ENCODE measurements at places on chromosomes 5 and 9.
A peak's percentile ranks its signal among the peaks of the same experiment; 100 is the strongest.

DNA sequence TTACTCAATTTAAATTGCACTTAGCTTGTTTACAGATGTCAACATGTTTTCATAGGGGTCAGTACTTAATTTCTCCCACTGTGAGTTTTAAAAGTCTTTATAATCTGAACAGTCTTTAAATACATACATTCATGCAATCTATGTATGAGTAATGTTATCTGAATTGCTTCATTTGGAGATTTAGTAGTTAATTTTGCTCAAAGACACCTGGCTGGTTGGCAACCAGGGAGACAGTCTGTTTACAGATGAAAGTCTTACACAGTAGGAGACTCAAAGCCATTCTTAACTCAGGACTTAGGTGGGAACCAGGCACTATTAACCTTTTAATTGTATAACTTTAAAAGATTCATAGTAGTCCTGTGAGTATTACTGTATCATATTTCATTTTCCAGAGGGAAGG is 29.3 kb downstream of the DAB2 start:
- DNase-seq = no peak

DNA sequence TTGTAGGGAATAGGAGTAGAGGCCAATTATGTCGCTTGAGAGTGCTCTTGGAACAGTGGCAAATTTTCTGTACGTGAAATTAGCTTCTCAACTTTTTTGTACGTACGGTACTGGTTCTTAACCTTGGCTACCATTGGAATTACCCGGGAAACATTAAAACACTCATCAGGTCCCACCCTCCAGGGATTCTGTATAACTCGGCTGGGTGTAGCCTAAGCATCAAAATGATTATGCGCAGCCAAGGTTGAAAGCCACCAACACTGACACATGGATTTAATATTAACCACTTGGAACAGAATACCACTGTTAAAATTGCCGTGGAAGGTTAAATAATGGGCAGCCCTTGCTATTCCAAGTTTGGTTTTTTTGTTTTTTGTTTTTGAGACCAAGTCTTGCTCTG is 17.4 kb downstream of the DNAJA1 start:
- no peak for DNase-seq

- DNase-seq = no peak
Observed at GRCh38 chr5:125189531-125189941, 443.1 kb upstream of the ZNF608 start.

DNA sequence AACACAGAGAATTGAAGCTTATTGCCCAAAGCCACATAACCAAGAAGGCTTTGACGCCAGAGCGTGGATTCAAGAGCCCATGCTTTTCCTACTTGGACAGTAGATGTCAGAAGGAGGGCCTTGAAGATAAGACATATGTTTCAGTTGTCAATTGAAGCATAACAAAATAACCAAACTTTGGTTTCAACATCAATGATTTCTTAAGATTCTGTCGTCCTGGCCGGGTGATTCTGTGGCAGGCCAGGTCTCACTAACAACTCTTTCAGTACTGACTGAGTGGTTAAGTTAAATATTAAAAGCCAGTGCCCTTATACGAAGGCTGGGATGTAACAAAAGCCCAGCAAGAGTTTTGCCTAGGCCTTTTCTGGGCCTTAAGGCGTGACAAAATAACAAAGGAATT is 94.0 kb downstream of the RCL1 start:
- DNase-seq = no peak

GRCh38 chr9:29209748-29210291 is 1636.5 kb upstream of the C9orf72 start:
- DNase-seq = no peak

- DNase-seq = no peak
Observed at GRCh38 chr9:107286057-107286456, 3.0 kb downstream of the RAD23B start.

DNA sequence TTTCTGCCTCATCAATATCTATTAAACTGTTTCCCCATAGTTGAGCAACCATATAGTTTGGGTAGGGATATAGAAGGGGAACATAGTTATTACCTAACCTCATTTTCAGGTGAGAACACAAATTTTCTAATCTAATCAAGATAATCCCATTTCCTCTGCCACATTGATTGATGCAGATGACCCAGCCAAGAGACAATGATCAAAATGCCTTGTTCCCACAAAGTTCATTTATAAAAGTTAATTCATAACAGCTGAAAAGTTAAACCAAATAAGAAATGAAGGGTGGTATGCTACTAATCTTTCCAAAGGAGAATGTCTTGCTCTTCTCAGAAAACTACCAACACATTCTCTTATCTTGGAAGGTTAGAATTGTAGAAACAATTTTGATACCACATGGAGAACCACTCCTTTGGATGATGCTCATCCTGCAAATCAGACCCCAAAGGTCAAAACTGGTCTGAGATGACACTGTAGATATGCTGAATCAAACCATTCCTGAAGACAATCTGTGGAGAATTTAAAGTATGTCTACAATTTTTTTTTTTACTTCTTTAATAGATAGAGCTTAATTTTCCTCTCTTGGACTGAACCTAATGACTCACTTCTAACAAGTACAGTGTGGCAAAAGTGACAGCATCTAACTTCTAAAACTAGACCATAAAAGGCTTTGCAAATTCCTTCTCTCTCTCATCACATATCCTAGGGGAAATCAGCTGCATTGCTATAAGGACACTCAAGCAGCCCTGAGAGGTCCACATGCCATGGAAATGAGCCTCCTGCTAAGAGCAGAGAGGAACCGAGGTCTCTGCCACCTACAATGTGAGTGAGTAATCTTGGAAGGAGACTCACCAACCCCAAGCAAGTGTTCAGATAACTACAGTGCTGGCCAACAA is 586.7 kb upstream of the TUSC1 start:
- peak; percentile 18 for DNase-seq

DNA sequence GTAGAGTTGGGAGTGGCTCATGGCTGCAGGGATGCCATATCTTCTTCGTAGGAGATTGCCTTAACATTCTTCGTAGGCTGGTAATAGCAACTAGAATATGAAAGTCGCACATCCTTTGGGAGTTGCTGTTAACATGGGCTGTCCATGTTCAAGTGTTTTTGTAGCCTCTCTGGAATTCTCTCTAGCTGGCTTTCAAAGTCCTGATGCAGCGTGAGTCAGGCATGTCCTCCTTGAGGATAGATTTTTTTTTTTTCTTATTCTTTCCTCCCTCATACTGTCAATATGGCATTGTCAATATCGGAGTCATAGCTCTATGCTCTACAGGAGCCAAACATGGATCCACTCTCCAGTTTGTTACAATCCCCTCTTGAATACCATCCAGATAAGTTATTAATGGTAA is 494.8 kb upstream of the WWC1 start:
- no peak for DNase-seq

- DNase-seq = no peak
Observed at GRCh38 chr5:132053483-132053882, 7.0 kb upstream of the IL3 start.

GRCh38 chr5:170861667-170861916 is 226 bp upstream of the RANBP17 start:
- peak; percentile 2 for DNase-seq

DNA sequence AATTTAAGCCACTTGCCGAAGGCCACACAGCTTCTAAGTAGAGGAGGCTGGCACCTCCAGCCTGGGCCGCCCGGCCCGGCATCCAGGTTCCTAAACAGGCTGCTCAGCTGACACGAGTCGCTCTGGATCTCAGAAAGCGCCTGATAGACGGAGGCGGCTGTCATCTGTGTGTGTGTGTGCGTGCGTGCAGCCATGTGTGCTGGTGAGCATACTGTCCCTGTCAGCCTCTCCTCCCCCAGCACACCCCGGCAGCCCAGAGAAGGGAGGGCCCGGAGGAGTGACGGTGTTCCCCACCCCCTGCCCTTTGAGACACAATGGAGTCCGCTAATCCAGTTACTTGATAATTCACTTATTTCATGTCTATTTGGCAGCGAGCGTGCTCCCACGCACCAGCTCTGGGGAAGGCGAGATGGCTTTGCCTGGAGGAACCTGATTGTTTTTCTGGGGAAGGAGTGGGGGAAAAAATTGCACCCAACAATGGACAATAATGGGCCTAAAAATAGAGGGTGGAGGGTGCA is 20.0 kb downstream of the NTNG2 start:
- DNase-seq = no peak

DNA sequence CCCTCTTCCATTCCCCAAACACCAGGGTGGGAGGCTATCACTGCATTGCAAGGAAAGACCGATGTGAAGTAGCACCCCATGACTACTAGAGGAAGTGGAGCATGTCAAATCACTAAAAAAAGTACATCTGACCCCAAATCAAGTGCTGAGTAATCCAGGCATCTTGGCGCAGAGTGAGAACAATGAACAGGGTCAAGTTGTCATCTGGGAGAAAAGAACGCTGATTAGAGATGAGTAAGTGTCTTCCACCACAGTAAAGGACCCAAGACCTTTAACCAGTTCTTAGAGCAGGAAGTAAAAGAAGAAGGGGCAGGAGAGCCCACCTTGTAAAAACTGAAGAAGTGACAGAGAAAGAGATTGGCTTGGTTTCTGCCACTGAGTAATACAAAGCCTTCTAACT is 75.0 kb upstream of the RAD23B start:
- no peak for DNase-seq

- no peak for DNase-seq
Observed at GRCh38 chr5:135571066-135571609, 7.7 kb downstream of the CXCL14 start.

- no peak for DNase-seq
Observed at GRCh38 chr5:95043648-95044047, 241.2 kb downstream of the MCTP1 start.

DNA sequence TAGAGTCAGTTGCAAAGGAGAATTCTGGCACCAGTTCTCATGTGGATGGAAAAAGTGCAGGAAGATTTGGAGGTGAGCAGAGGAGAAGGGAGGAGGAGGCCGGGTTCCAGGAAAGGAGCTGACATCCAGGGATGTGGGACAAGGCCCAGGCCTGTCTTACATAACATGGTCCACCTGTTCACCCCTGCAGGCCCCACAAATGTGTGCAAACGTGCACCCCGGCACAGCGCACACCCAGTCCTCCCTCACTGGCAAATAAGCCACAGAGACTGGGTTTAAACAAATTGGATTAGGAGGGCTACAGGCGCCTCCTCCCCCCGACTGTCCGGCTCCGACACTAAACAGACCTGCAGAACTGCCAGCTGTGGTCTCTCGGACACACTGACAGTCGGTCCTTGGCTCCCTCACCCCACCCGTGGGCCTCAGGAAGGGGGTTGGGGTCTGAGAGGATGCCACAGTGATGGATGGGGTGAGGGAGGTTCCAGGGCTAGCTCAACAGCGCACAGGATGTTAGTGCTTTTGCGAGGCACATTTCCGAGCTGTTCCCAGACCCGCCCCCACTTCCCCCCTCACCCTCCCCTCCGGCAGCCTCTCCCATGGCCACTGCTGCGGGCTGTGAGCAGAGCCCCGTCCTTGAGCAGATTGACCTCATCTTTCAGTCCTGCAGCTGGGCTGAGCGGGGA is 43.4 kb upstream of the IL17B start:
- DNase-seq = no peak

GRCh38 chr9:85716031-85716877 is 25.5 kb downstream of the AGTPBP1 start:
- DNase-seq = no peak

- DNase-seq = no peak
Observed at GRCh38 chr5:2093859-2094615, 211.3 kb upstream of the IRX4 start.

DNA sequence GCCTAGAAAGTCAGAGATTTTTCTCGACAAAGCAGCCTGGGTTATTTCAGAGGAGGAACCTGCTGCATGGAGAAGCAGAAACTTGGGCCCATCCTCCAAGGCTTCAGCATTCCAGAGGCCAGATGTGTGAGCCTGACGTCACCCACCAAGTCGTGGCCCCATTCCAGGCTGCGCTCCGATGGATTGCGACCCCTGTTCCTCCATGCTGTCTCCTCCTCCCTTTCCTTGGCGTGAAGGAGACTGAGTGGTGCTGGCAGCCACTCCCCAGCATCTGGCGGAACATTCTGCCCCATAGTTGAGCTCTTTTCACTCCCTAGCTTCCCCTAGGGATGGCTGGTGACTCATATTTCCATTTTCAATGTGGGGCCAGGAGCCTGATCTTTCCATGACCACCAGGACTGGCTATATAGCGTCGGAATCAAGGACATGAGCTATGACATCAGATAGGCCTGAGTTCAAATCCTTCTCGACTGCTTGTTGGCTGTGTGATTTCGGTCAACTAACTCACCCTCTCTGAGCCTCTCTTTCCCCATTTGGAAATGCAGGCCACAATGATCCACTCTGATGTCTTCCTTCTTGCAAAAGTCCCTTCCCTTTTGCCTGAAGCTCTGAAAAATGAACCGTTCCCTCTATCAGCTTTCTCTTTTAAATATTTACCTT is 24.5 kb upstream of the DUSP1 start:
- DNase-seq = peak; percentile 92

- DNase-seq = no peak
Observed at GRCh38 chr5:74328221-74328630, 312.3 kb downstream of the ENC1 start.

DNA sequence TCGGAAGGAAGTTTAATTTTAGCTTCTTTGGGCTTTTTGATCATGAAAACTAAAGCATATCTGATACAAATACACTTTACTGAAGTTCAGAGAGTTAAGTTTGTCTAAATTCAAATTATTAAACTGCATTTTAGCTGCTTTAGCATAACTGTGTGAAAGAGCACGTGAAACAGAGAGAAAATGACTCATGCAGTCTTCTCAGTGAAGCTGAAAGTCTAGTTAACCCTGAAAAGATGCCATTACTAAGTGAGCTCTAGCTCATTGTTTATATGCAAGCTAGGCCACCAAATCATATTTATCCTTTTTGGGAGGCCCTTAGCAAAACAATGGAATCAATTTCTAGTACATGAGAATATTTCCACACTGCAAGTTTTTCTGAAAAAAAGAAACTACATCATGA is 27.6 kb downstream of the TPD52L3 start:
- peak; percentile 39 for DNase-seq

DNA sequence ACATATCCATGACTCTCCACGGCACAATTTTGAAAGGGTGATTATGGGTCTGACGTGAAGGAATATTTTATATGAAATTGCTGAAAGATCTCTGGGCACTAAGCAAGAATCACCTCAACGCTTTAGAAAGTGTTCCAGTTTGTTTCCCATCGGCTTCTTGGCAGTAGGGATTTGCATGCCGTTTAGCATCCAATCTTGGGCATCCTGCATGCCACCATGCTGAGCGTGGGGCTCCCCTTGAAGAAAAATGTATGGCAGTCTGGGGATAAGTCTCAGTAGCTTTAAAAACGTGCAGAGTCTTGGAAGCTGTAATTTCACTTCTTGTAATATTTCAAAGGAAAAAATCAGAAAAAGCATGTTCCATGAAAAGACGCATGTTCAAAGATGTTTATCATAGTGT is 151.7 kb downstream of the DMRT2 start:
- DNase-seq = no peak

Measured in AG09319 (cell line).